ENCODE measurements at places on chromosomes 1 and 21.

GRCh38 chr21:36628761-36629460, 70.0 kb upstream of the SIM2 start:
- no peak for DNase-seq

GRCh38 chr1:221015159-221015790, 136.0 kb downstream of the HLX start:
- DNase-seq = no peak

DNA sequence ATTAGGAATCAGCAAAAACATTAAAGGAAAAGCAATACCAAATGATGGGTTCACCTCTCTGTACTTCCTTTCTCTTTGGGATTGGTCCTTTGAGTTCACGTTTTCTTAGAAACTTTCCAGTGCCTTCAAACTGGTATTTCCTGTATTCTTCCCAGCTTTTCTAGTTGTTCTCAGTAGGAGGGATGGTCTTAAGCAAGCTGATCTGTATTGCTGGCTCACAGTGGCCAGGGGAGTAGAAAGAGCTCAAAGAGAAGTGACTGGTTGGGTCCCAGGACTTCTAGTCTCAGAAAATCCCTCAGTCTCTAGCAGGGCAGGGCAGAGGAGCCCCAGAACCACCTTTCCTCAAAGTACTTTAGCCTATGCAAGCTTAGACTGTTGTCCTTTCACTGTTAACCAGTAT, 10.1 kb upstream of the USP24 start:
- no peak for DNase-seq

GRCh38 chr1:171981303-171981702, 140.0 kb downstream of the DNM3 start:
- no peak for DNase-seq

DNA sequence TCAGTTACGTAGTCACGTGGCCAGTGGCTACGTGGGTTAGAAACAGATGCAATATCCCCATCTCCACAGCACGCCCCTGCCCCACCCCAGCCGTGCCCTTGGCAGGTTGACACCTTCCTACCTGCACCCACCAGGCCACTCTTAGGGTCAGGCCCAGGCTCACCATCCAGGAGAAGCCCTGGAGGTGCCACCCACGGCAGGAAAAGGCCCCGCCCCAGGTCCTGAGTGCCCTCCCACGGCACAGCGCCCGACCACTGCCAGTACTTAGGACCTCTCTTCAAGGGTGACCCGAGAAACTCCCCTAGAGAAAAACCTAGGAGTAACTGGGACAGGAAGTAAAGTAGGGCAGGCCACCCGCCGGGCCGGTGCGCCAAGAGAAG, 1.5 kb downstream of the C1orf35 start:
- DNase-seq = no peak

DNA sequence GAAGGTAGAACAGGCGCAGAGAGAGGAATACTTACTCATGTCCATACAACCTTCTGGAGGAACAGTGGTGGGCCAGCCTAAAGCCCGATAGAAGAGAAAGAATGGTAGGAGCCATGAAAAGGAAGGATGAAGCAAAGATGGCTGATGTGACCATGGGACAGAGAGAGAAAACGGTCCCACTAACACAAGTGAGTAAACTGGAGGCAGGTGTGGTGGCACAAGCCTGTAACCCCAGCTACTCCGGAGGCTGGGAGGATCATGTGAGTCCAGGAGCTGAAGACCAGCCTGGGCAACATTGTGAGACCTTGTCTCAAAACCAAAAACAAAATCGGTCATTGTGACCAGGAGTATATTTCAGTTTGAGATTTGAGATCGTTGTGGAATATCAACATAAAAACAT, 49.4 kb downstream of the C1orf198 start:
- no peak for DNase-seq

DNA sequence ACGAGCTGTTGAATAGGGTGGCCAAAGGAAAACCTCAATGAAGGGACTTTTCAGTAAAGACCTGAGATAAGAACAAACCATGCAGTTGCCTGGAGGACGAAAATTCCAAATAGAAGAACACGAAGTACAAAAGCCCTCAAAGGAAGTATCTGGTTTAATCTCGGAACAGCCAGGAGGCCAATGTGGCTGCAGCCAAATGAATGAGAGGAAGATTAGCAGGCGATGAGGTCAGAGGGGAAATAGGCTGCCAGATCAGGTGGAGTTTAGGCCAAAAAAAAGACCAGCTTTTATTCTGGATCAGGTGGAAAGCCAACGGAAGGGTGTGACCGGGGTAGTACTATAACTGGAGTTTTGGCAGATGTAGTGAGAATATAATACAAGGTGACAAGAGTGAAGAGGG, 43.7 kb downstream of the SRSF11 start:
- DNase-seq = no peak

DNA sequence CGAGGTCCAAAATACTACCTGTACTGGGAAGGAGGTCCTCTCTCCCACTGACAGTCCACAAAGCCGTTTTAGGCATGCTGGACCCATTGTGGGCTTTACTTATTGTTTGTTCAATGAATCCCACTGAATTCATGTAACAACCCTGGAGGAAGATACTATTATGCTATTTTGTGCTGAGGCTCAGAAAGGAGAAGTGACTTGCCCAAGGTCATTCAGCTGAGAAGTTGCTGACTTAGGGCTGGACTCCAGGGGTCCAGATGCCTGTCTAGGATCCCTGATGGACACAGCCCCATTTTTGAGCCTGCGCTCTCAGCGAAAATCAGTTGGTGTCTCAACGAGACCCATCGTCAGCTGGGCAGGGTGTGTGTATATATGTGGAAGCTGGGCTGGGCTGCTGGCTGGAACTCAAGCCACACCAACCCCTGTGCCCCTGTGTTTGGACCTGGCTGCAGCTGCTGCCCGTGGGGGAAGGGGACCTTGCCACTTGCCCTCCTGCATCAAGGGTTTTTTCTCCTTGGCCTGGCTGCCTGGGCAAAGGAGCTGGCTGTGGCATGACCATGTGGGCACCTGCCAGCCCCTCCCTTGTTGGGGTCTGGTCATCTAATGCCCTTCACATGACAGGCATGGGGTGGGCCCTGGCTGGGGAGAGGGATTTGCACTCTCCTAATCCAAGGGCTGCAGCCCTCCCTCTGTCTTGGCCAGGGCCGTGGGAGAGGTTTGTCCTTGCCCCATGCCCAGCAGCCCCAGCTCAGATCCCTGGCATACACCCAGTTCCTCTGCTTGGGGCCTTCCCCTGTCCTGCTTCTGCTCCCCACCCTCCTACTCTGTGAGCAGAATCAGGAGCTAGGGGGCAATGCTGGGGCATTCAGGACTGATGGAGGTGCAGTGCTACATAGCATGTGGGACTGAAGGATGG, 15.0 kb downstream of the KCNQ4 start:
- DNase-seq = no peak

DNA sequence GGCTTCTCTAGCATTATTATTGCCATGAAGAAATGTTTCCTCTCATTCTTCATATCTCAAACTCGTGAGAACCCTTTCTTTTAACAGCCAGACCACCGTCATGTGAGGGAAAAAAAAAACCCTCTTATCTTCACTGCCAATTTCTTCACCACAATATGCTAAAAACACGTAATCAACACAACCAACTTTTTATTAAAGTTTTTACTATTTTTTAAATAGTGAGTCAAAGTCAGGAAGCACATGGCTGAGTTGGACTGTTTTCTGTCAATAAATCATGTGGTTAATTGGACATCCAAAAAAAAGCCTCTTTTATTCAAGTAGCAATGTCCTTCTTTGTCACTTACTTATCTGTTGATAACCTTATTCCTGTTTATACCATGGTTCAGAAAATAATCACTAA, 55.9 kb upstream of the SAMD13 start:
- no peak for DNase-seq

- DNase-seq = peak; percentile 75
Observed at GRCh38 chr1:18922319-18922726, 20.0 kb upstream of the ALDH4A1 start.

DNA sequence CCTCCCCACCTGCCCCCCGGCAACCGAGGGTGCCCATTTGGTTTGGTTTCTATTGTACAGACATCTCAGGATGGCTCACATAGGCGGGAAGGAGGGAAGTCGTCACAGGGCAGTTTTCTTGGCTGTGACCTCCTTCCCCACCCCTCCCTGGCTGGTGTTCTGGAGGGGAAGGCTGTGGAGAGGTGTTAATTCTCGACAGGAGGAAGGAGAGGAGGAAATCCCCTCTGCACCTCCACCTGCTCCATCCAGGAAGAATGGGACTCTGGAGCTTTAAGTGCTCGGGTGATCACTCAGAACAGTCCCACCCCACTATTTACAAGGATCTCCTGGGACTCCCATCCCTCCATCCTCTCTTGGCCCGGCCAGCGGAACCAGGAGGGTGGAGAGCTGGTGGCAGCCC, 7.6 kb downstream of the MEX3A start:
- no peak for DNase-seq

DNA sequence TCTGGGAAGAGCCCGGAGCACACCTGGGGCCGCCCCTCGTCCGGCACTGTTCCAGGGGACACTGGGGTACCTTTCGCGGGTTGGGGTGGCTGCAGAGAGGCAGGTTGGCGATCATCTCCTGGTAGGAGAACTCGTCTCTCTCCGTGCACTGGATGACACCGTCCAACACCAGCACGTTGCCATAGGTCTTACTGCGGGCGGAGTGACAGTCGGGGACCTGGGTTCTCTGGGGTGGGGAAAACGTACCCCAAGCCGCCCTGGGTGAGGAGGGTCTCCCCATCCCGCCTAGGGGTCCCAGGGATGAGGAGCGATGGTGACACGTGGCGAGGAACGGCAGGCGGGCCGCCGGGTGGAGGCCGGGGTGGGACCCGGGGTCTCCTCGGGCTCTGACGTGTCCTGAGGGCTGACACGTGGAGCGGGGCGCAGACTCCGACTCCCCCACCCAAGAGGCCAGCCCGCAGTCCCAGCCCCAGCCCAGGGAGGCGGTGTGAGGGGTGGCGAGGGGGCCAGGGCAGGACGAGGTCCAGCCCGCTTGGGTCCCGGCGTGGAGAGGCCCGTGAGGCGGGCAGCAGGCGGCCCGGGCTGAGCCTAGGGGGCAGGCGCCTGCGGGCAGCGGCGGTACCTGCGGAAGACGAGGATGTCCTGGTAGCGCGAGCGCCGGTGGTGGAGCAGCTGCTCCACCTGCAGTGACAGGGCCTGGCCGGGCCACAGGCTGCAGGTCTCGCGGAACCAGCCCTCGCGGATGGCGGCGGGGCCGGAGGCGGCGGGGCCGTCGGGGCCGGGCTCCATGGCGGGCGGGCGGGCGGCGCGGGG, 457 bp downstream of the SRM start:
- DNase-seq = no peak

DNA sequence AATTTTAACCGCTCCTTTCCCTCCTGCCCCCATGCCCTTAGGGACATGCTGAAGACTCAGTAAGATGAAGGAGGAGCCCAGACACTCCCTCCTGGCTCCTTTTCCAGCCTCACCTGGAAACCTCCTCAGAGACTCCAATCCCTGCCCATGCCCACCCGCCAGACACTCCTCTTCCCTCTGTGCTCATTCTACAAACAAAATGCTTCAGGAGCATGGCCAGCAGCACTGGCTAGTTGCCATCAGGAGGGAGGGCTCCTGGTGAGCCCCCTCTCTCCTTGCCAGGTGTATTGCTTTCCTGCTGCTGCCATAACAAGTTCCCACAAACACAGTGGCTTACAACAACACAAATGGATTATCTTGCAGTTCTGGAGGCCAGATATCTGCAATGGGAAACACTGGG, 126.1 kb downstream of the PSMG1 start:
- no peak for DNase-seq

DNA sequence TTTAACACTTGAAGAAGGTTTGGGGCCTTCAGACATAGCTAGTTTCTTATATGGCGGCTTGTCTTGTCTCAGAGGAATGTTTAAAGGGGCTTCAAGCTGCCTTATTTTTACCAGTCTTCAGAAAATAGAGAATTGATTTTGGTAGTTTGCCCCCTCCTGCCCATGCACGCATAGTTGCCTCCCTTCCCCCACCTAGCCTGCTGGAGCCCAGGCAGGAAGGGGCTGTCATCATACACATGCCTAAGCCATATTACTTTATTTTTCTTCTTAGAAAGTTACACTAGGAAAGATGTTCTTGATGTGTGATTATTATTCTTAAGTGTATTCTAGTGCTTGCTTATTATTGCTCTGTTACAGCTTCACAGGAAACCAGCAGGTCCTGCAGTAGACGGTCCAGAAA, 18.3 kb downstream of the PBX1 start:
- no peak for DNase-seq

DNA sequence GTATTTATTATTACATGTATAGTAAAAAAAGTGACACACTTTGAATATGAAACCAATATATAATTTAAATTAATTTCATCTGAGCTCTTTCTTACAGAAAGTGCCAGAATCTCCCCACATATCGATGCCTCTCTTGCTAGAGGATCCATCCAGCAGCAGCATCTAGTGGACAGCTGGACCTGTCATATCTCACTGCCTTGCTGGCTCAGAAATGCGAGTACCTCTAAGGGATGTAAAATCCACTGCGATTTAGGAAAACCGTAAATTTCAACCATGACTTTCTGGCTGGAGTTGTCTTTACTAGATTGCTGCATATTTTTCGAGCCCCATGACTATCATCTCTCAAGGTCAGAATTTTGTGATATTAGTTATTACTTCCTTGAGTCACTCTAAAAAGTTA, 333.8 kb downstream of the NEGR1 start:
- peak; percentile 2 for DNase-seq

DNA sequence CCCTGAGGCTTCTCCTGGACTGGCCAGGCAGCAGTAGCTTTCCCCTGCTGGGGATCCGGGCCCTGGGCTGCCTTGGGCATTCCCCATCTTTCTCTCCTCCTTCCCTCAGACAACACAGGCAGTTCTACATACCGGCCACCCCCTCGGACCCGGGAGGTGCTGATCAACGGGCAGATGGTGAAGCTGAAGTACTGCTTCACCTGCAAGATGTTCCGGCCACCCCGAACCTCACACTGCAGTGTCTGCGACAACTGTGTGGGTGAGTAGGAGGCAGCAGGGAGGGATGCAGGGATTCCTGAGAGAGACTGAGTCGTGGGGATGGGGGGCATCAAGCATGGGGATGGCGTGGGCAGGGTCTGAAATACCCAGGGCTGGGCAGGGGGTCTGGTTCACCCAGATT, 14.4 kb upstream of the SFN start:
- DNase-seq = no peak

DNA sequence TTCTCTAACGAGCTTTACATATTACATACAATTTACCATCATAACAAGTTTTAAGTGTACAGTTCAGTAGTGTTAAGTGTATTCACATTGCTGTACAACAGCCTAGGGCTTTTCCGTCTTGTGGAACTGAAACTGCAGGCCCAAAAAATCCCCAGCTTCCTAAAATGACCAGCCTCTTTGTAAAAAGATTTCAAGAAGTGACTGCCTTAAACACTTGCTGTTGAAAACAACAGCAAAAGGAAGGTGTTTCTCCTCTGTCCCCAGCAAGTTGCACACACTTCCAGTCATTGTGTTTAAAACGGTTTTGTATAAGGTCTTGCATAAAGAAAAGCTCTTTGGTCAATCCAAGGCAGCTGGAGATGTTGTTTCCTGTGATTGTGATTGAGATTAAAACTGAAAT, 16.0 kb upstream of the GBP1 start:
- DNase-seq = no peak

GRCh38 chr1:47824716-47825115, 172.5 kb downstream of the TRABD2B start:
- DNase-seq = no peak

Data from substantia nigra (tissue), 51 donors.